ENCODE measurements at places on chromosomes 7 and 10.

GRCh38 chr10:63437116-63437949 is 28.4 kb downstream of the JMJD1C start:
- peak; percentile 35 for DNase-seq

DNA sequence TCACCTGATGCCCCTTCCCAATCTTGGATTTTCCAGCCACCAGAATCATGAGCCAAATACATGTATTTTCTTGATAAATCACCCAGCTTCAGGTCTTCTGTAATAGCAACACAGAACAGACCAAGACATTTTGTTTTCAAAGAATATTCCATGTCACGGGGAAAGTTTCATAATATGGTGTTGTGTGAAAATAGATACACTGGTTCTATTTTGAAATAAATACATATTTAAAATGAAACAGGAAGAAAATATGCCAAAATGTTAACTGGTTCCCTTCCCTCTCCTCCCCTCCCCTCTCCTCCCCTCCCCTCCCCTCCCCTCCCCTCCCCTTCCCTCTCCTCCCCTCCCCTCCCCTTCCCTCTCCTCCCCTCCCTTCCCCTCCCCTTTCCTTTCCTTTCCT is 30.3 kb upstream of the CAMK1D start:
- DNase-seq: no peak

DNA sequence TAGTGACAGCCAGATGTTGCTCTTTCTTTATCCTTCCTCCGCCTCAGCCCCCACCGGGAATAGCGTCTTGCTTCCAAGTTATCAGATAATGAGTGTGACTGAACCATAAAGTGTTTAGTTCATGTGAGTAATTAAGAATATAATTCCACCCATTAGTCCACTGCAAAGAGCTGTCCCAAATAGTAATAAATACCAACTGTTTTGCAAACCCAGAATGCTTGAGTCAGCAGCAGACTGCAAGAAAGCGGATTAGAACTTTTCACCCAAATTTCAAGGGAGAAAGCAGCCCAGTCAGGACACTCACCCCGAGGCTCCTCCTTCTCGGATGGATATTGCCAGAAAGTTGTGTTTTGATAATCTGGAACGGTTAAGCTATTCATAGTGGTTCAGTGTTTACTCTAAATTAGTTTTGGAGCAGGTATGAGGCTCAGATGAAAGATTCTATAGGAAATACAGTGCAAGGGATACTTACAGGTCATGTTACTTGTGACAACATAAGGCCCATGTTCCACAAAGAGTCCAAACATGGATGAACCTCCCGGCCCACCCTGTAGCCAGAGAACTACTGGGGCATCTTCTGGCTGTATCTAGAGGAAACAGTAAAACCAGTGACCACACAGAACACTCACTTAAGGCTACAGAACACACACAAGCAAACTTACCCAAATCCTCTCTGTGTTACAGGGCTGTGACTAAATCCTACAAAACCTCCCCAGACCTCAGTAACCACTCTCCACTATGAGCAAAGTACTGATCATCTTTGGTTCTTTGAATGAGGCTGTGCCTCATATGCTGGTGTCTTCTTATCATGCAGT is 50.5 kb downstream of the CPVL start:
- no peak for DNase-seq

- DNase-seq: no peak
These were observed 81.6 kb upstream of the ANLN start for GRCh38 chr7:36308031-36308430.

GRCh38 chr10:27664461-27664860 is 81.2 kb downstream of the MKX start:
- DNase-seq: no peak

DNA sequence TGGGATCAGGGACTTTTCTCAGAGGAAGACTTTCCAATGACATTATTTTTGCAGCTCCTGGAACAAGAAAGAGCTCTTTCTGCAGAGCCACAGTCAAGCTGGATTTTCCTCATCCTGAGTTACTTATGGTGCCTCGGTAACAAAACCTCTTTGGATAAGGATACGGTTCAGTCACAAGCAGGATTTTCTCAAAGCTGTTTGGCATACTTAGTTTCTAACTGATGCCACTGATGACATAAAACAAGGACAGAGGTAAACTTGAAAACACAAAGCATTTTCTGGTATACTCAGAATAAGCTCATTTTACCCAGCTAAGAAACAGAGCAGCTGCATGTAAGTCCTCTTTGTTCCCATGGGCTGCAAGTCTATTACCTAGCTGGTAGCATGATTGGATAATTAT is 340.9 kb upstream of the MEOX2 start:
- no peak for DNase-seq

GRCh38 chr7:74175340-74175739 is 1.2 kb downstream of the EIF4H start:
- no peak for DNase-seq

GRCh38 chr10:111297351-111297848 is 220.6 kb downstream of the ADRA2A start:
- DNase-seq: no peak

DNA sequence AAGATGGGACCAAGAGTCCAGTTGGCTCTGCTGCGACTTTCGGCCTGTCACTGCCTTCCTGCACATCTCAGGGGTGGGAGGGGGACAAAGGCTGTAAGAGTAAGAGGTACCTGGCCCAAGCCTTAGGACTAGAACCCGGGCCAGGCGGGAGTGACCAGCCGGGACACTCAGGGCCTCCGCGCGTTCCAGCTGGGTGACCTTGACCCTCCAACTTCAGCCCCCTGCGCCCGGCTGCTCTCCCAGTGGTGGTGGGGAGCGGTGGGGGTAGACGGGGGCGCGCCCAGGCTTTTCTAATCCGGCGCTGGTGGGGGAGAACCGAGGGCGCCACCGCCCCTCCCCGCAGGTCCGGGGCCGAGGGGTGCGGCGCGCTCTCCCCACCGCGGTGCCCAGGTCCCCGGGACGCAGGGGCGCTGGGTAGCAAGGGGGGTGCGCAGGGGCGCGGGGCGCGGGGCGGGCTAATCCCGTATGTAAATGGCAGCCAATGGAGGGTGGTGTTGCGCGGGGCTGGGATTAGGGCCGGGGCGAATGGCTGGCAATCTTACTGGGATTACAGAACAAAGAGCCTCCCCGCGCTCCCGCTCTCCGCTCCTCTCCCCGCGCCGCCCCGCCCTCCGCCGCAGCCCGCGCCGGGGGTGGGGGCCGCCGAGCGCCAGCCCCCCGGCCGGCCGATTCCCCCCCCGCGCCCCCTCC is at the start of gene GTF2IRD1:
Gene GTF2IRD1, plus strand, starts transcription at position 585 of the 690 bp plus-strand sequence. CDS start 54,175 bp downstream, outside the sequence.
- peak; percentile 63 for DNase-seq

DNA sequence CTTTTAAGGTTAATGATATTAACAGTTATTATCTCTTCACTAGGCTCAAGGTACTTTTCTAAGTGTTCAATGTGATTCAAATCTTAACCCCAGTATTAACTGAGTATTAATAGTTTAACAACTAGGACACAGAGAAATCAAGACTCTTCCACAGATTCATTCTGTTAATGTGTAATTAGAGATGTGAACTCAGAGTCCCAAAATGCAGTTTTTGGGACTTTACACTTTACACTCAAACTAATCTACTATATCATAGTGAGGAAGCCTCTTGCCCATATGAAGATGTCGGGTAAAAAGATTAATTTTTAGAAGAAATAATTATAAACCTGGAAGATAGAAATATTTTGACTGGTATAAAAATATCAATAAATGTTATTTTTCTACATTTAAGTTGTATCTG is 644.5 kb upstream of the LRRTM3 start:
- DNase-seq: no peak

GRCh38 chr10:6918305-6918704 is 338.2 kb upstream of the PRKCQ start:
- DNase-seq: peak; percentile 76

DNA sequence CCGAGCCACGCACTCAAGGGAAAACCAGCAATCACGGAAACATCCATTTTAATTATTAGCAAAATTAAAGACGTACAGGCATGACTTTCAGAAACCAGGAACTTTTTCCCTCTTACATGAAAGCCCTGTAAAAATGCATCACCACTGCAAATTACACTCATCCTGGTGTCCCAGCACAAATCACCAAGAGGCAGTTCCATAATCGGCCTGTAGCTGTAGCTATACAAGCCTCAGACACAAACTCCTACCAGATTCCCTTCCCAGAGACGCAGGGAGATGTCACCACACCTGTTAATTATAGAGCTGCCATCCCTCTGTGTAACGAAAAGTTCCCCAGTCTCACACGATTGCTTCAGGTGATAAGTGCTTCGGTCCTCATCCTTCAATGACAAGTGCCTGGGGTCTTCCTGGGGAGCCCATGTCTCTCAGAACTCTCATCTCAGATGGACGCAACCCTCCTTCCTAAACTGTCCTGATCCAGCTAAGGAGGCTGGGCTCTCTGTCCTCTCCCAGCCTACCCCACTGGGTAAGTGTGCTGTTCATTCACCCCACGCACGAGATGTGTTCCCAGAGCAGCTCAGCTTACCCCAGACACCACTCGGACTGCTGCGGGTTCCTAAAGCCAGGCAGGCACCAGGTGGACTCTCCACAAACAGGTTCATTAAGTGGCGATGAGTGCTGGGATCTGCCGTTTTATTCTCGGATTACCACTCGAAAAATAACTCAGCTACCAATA is 5.9 kb downstream of the FGFR2 start:
- DNase-seq: no peak

- no peak for DNase-seq
These were observed 1.0 kb downstream of the CPED1 start for GRCh38 chr7:120989257-120990220.

DNA sequence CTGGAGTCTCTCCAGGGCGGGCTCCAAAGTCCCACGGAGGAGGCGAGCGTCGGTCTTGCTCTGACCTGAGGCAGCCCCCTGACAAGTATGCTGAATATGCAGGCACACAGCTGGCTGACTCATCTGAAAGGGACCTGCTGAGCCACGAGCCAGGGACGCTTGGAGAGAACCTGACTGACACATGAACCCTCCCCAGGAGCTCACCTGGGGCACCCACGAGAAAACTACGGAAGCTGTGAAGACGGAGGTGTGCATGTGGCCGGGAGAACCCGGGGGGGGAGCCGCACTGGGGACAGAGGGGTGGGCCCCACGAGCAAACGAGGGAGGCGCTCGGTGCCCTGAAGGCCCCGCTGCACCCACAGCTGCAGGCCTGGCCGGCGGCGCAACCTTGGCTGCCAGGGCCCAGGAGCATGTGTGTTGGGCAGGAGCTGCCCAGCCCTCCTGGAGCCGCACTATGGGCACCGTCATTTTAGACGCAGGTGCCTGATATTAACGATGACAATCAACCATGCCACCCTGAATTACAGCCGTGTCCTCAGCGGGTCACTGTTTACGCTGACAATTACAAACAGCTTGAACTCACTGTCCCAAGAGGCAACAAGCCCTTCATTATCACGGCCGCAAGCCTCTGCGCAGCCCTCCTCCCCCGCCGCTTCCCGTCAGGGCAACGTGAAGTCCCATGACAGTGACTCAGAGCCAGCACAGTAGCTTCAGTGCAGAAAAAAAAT is 64.7 kb downstream of the DIP2C start:
- peak; percentile 11 for DNase-seq

DNA sequence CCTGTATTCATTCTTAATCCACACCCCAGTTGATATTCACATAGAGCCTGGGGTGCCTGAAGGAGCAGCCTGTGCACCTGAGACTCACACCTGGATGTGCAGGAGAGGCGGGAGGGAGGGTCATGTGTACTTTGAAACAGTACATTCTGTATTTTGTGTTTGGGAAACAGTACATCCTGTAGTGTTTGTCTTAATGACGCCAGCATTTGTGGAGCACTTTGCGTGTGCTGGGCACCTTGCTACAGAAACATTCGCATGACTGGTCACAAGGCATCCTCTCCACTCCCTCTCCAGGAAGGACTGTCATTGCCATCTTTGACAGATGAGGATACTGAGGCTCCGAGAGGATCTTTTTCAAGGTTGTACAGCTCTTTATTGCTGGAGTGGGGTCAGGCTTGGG is 132.1 kb downstream of the TACC2 start:
- no peak for DNase-seq

- DNase-seq: peak; percentile 62
These were observed 141.7 kb upstream of the SEMA3A start for GRCh38 chr7:84336303-84336702.

DNA sequence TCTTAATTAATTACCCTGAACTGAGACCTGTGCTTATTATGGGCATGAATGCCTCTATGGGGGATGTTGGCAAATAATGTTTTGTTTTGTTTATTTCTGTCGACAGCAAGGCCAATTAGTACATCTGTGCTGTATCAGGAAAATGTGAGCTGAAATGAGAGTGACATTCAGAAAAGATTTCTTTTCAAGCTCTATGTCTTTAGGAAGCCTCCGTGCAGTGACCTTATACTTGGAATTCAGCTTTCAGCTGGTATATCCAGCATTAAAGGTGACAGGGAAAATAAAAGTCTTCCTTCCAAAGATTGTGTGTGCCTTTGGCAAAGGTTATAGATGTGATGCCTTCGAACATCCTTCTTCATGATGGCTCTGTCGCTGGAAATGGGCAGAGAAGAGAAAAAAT is 1061.1 kb downstream of the SORCS3 start:
- DNase-seq: no peak

DNA sequence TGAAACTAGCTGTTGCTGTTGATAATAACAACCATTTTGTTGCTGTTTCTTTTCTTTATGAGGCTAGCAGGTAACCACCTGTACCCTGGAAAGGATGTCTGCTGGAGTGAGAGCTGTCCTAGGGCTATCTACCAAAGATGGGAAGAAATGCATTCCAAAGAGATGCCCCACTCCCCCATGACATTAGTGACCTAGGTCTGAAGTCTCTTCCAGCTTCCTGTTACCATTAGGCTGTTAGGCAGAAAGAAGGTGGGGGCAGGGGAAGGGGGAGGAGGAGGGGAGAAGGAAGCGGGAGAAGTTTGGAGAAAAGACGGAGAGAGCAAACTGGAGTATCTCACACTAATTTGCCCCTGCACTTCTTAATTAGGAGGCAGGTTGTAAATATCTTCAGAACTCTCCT is 118.5 kb downstream of the ABLIM1 start:
- DNase-seq: no peak

- DNase-seq: peak; percentile 88
These were observed 2.1 kb downstream of the SLC25A40 start for GRCh38 chr7:87874066-87874465.

Data from KBM-7 (cell line).